ENCODE measurements at places on chromosomes 16 and 17. TPM values are rescaled to one million over a fixed set of nuclear protein-coding genes. Genes with fewer than 3 reads are reported as not detected.
A peak's percentile ranks its signal among the peaks of the same experiment; 100 is the strongest.

Gene PIPOX
- 42.8 TPM for total RNA-seq

GRCh38 chr16:74071996-74072535 lies 224.5 kb upstream of the PSMD7 start:
- DNase-seq, result no peak

- DNase-seq, result peak; percentile 51
These were observed 833 bp downstream of the WSCD1 start for GRCh38 chr17:6070913-6071511.

GRCh38 chr17:68456339-68457167 lies 743 bp downstream of the WIPI1 start:
- DNase-seq, result peak; percentile 93

- DNase-seq, result no peak
These were observed 19.7 kb downstream of the DPEP1 start for GRCh38 chr16:89633064-89633631.
